Inflammatory macrophage treated with lipopolysaccharide for 1 hour (primary cell): ENCODE measurements at places on chromosomes 3 and 15.

DNA sequence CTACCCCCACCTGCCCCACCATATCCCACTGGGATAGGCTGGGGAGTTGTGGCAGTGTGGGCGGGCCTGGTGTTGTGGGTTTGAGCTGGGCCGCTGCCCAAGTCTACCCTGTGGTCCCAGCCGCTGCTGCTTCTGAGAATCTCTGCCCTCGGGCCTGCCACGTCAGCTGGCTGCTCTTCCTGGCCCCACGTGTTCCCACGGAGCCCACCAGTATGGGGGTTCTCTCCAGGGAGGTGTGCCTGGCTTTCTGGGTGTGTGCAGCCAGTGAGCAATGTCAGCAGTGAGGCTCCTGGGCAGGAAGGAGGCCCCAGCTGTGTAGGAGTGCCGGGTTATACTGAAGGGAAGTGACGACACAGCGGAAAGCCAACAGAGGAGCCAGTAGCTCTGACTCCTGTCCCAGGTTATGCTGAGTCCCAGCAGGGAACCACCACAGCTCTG is 10.5 kb downstream of the GNAI2 start:
- DNase-seq: peak; percentile 86

DNA sequence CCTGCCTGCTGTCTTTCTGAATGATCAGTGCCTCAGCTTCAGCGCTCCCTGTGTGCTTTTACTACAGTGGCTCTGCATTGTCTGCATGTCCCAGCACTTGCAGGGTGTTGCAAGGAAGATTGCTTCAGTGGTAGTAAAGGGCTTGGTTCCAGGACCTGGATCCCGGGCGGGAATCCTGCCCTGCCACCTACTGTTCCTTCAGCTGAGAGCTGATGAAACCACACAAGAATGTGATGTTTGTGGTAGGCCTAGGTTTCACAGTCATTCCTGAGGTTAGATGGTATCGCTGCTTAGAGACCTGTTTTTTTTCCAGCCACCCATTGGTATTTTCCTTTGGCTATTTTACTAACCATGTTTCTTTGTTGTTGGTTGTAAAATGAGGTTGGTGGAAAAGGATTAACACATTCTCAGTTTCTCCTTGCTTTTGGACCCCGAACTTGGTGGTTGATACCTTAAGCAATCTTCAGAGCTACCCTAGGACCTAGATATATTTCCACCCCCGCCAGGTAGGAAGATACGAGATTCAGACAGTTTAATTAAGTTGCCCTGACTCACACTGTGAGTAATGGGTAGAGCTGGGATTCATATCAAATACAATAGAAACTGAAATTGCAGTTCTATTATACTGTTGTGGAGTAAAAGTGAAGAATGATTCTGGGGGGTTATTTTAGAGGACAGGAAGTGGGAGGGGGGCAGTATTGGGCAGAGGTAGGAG is 11.4 kb downstream of the GPR87 start:
- DNase-seq: no peak

GRCh38 chr3:62211675-62212429 is 161.5 kb downstream of the FEZF2 start:
- DNase-seq: no peak

DNA sequence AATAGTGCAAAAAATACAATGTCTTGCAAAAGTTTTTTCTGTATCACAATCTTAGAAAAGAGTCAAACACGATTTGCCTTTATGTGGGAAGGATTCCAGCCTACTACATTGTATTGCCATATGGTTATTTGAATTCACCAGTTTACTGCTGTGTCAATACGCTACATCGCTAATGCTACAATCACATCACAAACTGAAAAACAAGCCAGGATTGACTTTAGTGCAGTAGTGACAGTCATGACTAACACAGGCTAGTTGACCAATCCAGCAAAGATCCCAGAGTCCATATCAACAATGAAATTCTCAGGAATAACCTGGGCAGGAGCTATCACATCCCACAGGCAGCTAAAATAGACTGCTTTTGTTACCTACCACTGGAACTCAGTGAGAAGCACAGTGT is 67.0 kb downstream of the IL12A start:
- DNase-seq: no peak

DNA sequence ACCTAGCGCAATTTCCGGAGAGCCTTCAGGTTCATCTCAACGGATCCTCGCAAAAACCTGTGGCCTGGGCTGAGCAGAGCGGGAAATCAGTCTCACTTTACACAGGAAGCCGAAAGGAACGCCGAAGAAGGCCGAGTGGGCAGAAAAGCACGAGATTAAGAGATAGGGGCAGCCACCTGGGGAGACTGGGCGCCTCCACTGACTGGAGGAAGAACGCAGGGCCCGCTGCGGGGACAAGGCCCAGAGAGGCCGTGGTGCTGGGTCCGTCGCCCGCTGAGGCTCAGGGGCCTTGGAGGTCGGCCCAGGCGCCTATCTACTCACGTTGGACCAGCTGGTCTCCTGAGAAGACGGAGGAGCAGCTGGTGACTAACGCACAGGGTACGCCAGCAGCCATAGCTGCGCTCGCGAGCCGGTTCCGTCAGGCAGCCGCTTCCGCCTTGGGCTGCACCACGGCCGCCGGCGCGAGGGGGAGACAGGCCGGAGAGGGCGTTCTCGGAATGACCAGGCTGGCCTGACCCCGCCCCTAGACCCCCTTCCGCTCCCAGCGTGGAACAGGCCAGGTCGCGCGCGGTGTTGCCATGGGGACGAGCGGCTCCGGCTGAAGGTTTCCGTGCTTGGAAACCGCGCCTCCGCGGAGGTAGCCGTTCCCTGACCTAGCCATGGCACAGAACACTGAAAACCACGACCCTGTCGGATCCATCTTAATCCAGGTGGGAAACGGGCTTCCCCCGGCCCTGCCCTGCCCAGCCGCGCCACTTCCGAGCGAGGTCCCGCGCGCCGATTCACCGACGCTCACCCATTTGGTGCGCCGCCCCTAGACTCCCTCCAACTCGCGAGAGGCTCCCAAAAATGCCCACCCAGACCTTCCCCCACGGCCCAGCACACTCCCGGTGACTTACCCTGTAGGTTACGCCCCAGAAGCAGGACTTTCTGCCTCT is at the start of the genes AAGAB and IQCH:
AAGAB (minus strand) TSS at position 424 of the 938 bp plus-strand sequence; CDS start at position 394, 30 bp downstream.
IQCH (plus strand) TSS at position 549 of the 938 bp plus-strand sequence; CDS start at position 660, 111 bp downstream.
- peak; percentile 97 for DNase-seq

DNA sequence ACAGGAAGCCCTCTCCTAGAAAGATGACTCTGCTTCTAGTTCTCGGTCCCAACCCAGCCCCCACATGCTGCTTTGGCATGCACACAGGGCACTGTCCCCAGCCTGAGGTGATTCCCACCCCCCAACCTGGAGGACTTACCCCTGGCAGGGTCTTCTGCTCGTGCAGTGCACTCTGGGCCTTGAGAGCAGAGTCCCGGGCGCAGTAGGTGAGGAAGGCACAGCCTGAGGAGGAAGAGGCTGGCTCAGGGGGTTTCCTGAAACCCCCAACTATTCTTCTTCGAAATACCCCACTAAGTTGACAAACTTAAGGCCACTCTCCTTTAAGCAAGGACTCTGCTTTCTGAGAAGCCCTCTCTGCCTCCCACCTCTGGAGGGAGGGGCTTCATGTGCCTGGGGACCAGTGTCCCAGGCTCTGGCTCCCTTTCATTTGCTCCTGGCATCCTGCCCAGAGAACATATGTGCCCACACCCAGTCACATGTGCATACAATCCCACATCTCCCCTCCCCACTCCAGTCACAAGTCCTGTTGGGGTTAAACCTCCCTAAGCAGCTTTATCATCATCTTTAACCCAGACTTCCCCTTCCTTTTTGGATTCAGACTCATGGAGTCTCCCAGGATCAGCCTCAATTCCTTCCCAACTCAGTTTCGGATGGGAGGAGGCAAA is 4.1 kb downstream of the CELF6 start:
- no peak for DNase-seq

DNA sequence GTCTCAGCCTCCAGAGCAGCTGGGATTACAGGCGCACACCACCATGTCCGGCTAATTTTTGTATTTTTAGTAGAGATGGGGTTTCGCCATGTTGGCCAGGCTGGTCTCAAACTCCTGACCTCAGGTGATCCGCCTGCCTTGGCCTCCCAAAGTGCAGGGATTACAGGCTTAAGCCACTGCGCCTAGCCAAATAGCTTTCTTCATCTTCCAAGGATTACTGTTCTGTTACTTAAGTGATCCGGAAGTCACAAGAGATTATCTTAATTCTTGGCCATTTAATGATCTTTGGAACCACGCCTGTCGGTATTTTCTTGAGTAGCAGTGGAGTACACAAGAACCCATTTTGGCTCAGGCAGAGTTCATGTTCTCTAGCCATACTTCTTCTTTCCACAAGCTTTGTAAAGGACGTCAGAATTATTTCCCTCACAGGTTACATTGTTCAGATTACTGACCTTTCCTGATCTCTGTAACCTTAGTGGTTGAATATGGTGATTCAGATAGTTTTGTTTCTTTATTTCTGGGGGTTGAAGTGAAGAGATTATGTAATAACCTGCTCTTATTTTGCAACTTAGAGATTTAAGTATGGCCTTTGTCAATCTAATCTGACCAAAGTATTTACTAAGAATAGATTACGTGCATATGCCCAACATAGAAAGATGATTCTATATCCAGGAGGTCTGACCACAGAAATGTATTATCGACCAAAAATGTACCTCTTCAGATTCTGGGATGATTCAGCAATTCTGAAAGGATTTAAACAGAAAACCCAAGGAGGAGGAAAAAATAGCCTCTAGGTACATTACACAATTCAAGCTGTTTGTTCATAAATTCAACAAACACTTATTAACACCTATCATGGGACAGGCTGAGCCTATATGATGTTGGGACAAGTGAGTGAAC is 132.2 kb downstream of the GREM1 start:
- peak; percentile 50 for DNase-seq

DNA sequence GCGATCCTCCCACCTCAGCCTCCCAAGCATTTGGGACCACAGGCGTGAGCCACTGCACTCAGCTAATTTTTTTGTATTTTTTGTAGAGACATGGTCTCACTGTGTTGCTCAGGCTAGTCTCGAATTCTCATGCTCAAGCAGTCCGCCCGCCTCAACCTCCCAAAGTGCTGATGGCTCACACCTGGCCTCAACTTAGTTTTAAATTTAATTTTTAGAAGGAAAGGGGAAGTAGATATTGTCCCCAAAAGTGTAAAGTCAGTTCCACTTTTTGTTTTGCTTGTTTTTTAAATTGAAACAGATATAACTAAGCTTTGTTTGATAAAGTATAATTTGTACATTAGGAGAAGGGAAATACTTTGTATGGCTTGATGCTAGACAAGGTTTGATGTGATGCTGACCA is 31.3 kb upstream of the NFKBIZ start:
- DNase-seq: no peak
